ENCODE measurements at places on chromosomes 1 and 21. TPM values are rescaled to one million over a fixed set of nuclear protein-coding genes. Genes with fewer than 3 reads are reported as not detected.

Gene CR1L
- total RNA-seq, result not detected

- no peak for DNase-seq
Observed at GRCh38 chr21:42040411-42041180, 30.4 kb upstream of the ZBTB21 start.

GRCh38 chr1:118306851-118307250 lies 121.8 kb upstream of the SPAG17 start:
- DNase-seq, result no peak

- DNase-seq, result no peak
Observed at GRCh38 chr1:155761736-155762405, 73.0 kb downstream of the DAP3 start.

GRCh38 chr1:27872059-27872801 lies at the start of gene THEMIS2:
THEMIS2 (plus strand) TSS chr1:27872544; CDS start chr1:27872572, 28 bp downstream.
- peak; percentile 80 for DNase-seq

Measured in naive thymus-derived CD8-positive, alpha-beta T cell (primary cell).